ENCODE measurements at places on chromosomes 5 and 9.

DNA sequence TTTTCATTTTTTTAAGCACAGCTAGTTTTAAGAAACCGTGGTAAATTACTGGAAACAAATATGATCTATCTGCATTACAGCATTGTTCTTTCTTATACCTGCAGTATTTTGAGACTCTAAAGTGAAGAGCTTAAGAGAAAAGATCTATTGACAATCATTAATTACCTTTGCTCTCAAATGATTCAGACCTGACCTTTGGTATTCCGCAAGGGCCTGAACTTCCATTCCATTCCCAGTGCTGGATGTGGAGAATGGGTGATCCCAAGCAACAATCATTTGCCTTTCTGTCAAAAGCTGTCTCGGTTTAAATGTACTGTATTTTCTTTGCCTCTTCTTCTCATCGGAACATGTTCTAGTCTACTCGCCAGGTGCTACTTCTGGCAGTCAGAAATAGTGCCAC, 18.9 kb downstream of the NREP start:
- DNase-seq: no peak

GRCh38 chr5:181105391-181106025, 25.5 kb downstream of the OR2V1 start:
- DNase-seq: no peak

- DNase-seq: no peak
Measured at GRCh38 chr5:180345186-180345585, 8.0 kb downstream of the GFPT2 start.

DNA sequence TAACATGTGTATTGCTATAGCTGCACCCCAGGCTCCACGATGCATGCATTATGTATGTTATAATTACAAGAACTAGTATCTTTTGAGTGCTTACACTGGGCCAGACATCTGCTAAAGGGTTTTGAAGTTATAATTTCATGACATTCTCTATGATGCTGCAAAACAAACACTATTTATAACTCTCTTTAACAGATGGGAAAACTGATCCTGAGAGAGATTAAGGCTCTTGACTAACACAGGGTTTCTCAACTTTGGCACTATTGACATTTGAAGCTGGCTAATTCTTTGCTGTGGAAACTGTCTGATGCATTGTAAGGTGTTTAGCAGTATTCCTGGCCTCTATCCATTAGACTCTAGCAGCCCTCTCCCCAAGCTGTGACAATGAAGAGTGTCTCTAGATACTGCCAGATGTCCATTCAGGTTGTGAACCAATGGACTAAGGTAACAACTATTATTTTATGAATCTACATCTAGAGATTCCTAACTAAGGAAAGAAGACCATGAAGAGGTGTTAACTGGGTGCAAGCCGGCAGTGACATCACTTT, 258.6 kb downstream of the ASTN2 start:
- no peak for DNase-seq

- no peak for DNase-seq
Measured at GRCh38 chr9:122370869-122371755, at the start of gene PTGS1. TSS of gene PTGS1 (plus strand) at chr9:122371024. CDS start at chr9:122371085, 61 bp downstream.

DNA sequence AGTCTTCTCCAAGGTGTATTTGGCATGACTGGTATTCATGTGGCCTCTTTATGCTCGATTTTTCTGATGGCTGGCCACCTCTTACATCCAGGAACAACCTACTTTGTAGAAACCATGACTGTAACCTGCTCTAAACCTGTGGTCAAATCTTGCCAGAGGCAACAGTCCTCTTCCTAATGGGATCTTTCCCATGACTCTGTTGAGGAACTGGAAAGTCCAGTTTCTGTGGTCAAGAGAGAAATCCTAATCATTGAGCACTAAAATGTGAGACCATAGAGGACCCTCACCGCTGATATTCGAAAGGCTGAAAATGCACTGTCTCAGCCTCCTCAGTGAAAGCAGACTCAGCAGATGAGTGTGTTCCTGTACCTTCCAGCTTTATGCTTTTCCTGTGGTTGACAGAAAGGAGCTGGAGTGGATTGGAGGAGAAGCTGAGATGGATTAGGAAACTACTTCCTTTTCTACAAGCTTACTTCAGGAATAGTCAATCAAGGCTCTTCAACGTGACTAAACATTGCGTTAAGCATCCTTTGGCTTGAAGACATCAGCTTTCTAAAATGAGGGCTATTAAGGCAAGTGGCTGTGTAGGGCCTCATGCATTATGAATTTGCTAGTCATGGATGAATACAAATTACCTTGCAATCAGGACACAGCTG, 69.7 kb upstream of the DAPK1 start:
- DNase-seq: no peak

DNA sequence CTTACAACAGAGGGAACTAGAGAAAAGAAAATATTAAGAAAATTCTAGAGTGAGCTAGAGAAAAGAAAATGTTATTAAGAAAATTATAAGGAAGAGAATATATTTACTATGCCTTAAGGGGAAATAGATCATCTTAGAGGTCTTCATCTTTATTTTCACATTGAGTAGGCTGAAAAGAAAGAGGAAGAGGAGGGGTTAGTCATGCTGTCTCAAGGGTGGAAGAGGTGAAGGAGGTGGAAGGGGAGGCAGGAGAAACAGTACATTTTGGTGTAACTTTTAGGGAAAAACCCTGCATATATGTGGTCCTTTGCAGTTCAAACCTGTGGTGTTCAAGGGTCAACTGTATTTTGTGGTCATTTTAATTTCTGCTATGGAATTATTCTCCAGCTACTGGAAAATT, 46.6 kb downstream of the PPIP5K2 start:
- DNase-seq: no peak

DNA sequence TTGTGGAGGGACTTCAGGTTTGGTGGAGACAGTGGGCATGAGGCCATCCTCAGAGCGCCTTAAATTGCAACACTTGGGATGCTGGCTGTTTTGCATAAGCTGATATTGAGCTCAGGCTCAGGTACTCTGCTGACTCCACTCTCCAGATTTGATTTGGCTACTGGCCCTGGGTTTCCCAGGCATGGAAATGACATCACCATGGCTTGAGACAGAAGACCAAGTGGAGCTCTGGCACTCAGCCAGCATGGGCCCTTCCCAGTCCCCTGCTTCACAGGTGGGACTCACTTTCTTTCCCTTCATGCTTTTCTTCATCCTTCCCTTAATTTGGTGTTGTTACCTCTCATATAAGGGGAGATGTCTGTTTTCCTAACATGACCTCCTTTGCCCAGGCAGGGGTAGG, 72.0 kb upstream of the IL12B start:
- no peak for DNase-seq

GRCh38 chr5:153404747-153405146, 85.7 kb upstream of the GRIA1 start:
- no peak for DNase-seq

DNA sequence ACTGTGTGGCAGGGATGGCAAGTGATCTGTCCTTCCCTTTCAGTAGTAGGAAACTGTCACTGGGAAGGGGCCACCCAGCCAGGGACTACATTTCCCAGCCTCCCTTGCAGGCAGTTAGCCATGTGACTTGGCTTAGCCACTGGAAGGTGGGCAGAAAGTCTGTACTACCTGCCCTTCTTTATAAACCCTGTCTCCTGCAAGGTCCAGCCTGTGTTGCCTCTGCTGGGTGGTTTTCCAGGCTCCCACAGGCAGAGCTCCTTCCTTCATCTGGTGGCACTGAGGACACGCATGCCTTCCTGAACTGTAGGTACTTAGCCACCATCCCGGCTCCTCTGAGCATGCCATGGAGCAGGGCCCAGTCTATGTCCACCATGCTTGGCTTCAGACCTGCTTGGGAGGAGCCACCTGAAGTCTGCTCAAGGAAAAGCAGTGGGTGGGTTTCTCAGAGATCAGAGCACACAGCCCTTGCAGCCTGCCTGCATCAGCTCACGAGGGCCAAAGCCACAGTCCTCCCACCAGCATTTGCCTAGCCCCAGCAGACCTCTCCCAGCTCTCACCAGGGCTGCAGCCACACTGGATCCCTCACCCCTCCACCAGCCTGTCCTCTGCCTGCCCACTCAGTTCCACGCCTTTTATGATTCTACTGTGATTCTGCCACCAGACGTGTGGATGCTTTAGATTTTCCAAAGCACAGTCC, 16.7 kb upstream of the SLC25A51 start:
- DNase-seq: no peak

- DNase-seq: no peak
Measured at GRCh38 chr9:70696694-70697335, 282.4 kb upstream of the KLF9 start.

DNA sequence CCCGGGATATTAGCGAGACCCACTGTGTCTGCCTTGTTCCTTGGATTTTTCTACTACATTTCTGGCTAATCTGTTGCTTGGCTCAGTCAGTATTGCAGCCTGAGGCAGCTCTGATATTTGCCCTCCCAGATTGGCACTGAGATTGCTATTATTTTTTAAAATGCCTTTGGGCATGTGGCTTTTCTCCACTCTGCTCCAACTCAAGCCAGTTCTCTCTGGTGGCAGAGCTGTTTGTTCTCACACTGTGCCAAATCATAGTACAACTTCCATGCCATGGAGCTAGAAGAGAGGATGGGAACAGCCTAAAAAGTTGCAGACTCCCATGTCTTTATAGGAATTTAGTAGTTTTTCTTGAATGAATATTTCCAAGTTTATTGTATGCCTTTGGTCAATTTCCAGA, 155.9 kb upstream of the ATP10B start:
- DNase-seq: no peak

GRCh38 chr5:105968981-105969380, 1701.8 kb downstream of the EFNA5 start:
- DNase-seq: no peak

DNA sequence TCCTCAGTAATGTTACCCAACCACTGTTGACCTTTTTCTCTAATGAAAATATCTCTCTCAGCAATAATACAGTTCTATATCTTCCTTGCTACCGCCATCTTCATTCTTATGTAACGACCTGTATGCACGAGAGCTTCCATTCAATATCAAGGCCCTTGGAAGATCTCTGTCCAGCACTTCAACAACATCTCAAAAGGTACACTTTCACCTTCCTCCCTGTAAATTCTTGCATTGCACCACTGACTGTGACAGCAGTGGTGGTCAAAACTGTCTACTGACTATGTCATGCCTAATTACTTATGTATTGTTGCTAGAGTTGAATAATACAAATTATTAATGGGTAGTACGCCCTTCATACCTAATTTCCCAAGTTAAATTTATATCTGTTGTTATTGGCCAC, 53.3 kb downstream of the ANXA1 start:
- DNase-seq: no peak

DNA sequence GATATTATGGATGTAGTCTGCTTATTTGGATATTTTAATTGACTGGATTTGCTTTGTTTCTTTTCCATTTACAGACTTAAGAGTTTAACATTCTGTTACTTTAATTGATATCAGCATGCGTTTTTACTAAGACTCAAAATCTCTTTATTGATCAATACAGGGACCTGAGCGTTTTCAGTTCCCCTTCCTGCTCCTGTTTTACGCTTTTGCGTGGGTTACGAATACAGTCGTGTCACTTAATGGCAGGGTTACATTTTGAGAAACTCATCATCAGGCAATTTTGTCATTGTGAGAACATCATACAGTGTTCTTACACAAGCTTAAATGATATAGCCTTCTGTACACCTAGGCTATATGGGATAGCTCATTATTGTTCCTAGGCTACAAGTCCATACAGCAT, 65.2 kb downstream of the PBX3 start:
- no peak for DNase-seq

- no peak for DNase-seq
Measured at GRCh38 chr9:131090025-131090787, 6.1 kb upstream of the AIF1L start.

GRCh38 chr9:132647806-132648205, 22.0 kb downstream of the DDX31 start:
- no peak for DNase-seq

GRCh38 chr9:10032166-10032565, 580.6 kb downstream of the PTPRD start:
- peak; percentile 3 for DNase-seq

- no peak for DNase-seq
Measured at GRCh38 chr9:79880626-79881025, 308.9 kb downstream of the TLE4 start.

- no peak for DNase-seq
Measured at GRCh38 chr5:111769541-111769940, 12.5 kb upstream of the NREP start.

DNA sequence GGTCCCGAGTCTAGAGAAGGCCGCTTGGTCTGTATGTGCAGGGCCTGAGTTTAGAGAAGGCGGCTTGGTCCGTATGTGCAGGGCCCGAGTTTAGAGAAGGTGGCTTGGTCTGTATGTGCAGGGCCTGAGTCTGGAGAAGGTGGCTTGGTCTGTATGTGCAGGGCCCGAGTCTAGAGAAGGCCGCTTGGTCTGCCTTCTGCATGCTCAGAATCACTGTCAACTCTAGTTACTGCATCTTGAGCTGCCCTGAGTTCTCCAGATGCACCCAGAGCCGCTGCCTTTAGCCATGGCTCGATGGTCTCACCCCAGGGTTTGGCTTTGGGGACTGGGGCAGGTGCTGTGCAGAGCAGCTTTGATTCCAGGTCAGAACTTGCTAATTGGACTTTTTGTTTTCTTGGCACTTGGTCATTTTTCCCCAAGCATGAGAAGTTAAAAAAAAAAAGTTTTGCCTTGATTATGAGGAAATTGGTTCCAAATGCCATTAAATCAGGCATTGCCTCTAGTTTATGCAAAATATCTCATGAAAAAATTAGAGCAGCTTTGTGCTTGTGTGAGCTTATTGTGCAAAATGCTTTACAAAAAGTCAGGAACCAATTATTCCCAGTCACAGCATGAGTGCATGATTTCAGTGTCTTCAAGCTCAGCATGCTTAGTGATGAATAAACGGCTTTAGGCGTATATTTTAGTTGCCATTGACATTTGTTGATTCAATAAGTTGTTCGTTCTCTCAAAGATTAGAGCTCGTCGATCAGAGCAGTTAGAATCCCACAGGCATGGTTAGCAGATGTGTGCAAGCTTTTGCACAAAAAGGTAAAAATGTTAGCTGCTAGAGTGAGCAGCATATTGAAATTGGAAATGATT, 25.4 kb upstream of the EXOC3 start:
- peak; percentile 77 for DNase-seq

DNA sequence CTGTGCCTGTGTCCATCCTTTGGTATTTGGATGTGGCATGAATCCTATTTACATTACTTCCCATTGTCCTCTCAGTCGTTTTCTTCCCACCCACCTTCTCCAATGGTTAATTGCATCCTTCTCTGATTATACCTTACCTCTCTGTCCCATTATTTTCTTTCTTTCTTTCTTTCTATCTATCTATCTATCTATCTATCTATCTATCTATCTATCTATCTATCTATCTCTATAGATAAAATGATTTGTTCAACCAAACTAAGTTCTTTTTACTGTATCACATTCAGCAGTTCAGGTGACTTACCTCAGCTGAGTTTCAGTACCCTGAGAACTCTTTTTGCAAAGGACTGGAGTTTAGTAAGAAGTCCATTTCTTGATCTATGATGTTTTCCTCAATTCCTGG, 80.6 kb downstream of the RPS23 start:
- no peak for DNase-seq

DNA sequence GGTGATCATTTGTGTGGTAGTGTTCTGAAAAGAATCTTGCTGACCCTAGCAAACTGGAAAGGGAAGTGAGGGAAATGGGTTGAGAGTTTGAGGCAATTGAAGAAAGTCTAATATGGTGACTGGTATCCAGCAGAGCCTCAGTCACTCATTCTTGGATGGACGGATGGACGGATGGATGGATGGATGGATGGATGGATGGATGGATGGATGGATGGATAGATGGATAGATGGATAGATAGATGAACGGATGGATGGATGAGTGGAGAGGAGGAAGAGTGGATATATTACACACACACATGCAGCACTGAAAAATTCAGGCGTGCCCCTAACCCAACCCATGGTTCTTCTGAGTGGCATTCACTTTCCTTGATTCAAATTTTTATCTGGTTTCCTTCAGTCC, 277.6 kb downstream of the EBF1 start:
- DNase-seq: no peak

Measured in A673 (cell line).